ENCODE measurements at places on chromosomes 11 and 22. TPM values are rescaled to one million over a fixed set of nuclear protein-coding genes. Genes with fewer than 3 reads are reported as not detected.

- peak; percentile 63 for DNase-seq
These were observed 38.5 kb downstream of the BCR start for GRCh38 chr22:23218867-23219251.

GRCh38 chr11:77107950-77108349 is 5.3 kb downstream of the OMP start:
- DNase-seq, result peak; percentile 76

- no peak for DNase-seq
These were observed 22.4 kb upstream of the RDX start for GRCh38 chr11:110318638-110319404.

- DNase-seq, result no peak
These were observed 21.1 kb upstream of the PARVB start for GRCh38 chr22:44002997-44003396.

GRCh38 chr22:17825876-17826550 is 51.7 kb upstream of the BID start:
- no peak for DNase-seq

The NUDT8 gene
- total RNA-seq, result 11.5 TPM

The CDC42EP2 gene
- 8.3 TPM for total RNA-seq

Measured in body of pancreas (tissue), 4 donors.